Chondrocyte (in vitro differentiated cells): ENCODE measurements at places on chromosomes 7 and 10. TPM values are rescaled to one million over a fixed set of nuclear protein-coding genes. Genes with fewer than 3 reads are reported as not detected.
A peak's percentile ranks its signal among the peaks of the same experiment; 100 is the strongest.

DNA sequence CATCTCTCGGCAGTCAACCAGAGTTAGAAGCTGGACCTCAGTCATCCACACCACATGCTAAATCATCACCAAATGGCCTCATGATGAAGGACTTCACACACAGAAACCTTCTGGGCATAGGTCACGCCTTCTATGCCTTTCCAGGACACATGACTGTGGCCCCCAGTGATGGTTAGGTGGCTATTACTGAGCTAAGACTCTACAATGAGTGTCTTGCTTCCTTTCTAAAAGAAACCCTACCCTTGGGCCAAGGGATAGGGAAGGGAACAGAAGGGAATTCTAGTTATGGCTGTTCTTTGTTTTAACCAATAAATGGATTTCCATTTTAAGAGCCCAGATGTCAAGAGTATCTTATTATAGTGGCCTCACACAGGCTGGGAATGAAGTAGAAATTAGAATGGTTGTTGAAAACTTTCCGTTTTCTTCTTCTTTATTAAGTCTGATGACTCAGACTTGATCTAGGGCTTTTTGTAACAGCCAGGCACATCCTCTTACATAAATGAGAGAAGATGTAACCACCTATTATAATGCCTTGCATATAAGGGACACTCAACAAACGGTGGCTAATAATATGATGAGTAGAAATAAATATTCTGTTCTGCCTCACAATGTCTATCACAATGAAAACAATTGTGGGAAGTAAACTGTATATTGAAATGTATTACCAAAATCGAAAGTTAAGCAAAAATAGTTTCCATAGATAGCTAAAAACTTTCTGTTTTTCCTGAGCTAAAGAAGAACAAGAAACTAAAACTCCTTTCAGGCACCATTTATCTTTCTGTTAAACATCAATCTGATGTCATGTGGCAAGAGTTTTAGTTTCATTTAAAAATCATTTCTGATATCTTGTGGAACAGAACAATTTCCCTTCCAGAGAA is 62.5 kb upstream of the TOMM7 start:
- DNase-seq = no peak

DNA sequence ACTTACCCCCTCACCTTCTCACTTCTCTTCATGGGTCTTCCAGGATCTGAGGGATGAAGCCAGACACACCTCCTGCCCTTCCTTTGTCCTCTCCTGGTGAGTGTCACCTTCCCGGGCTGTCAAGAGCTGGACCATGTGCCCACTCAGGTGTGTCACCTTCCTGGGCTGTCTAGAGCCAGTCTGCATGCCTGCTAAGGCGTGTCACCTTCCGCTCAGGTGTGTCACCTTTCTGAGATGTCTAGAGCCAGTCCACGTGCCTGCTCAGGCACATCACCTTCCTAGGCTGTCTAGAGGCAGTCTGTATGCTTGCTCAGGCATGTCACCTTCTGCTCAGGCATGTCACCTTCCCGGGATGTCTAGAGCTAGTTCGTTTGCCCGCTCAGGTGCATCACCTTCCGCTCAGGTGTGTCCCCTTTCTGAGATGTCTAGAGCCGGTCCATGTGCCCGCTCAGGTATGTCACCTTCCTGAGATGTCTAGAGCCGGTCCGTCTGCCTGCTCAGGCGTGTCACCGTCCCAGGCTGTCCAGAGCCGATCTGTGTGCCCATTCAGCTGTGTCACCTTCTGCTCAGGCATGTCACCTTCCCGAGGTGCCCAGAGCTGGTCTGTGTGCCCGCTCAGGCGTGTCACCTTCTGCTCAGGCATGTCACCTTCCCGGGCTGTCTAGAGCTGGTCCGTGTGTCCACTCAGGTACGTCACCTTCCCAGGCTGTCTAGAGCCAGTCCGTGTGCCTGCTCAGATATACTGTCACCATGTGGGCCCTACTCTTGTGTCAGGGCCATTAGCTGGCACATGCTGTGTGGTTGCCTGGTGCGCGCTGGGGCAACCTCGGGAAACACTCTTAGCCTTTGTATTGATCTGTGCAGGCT is 245.3 kb downstream of the EBF3 start:
- no peak for DNase-seq

DNA sequence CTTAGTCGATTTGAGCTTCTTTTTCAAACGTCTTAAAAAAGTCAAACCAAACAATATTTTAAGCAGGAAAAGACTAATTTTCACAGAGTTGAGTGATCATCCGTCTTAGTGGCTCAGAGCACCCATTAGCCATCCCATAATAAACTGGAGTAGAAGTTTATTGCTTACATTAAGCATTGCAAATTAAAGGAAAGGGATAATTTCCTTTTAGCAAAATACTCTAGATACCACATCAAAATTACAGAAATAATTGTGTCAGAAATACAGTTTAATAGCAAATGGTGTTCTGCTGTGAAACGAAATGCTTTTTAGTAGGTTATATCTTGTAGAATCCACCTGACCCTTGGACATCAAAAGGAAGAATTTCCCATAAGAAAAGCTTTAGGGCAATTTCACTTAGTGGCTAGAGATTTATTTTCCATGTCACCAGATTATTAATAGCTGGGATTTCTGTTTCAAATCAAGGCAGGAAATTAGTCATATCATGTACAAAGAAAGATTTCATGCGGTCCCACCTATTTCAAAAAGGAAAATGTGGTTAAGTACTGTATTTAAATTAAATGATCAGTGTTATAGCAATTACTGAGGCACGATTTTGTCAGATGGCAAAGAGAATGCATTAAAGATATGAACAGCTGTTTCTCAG is 96.2 kb downstream of the NPTX2 start:
- no peak for DNase-seq

GRCh38 chr7:116353647-116354046 is 143.3 kb downstream of the TES start:
- no peak for DNase-seq

GRCh38 chr7:49611951-49612350 is 161.5 kb upstream of the VWC2 start:
- no peak for DNase-seq

DNA sequence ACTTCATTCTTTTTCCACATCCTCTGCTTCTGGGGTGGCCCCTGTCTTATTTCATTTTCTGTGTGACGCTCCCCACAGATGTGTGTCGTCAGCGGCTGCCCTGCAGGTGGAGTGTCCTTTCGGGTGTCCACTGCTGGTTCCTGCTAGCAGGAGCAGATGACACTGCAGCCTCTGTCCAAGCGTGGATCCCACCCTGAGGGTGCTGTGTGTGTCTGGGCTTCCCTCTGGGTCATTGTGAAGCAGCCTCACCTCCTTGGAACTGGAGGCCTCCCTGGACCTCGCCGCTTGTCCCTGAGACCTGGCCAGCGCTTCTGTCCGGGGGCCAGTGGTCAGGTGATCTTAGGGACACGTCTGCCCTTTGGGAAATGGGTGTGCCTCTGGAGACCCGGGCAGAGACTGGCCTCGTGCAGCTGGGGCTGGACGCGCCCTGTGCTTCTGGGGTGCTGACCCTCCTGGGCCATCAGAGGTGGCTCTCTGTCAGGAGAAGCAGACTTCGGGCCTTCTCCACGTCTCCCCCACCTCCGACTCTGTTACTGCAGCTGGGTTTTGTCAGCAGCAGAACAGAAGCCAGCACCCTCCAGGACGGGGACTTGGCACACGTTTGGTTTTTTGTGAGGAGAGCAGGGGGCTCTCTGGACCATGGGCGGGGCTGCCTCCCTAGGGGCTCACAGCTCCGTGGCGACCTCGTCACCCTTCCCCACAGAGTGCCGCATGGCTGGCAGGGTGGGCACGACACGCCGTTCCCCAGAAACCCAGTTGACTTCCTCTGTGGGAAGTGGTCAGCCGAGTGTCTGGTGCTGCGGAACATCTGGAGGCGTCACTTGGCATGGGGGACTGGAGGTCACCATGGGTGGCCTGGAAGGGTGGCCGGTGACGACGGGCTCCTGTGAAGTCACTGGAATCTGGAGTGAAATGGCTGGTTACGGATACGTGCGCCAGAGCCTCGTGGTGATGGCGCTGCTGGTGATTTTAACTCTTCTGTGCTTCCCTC is 48.4 kb downstream of the INPP5A start:
- DNase-seq = peak; percentile 89

GRCh38 chr7:107027208-107027607 is 17.3 kb upstream of the PRKAR2B start:
- DNase-seq = no peak

DNA sequence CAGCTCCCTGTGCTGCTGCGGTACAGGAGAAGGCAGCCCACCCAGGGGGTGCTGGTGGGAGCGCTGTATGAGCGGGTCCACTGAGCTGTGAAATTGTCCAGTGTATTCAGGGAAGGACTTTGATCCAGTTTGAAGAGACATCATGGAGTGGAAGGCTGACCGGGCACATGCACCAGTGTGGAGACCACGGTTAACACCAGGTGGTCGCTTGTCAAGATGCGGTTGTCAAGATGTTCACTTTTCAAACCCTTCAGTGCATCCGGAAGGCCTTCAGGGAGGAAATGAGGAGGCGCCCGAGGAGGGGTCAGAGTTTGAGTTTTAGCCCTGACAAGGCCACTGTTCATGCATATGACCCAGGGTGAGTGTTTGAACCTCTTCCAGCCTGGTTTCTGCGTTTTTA is 6.1 kb downstream of the DOCK1 start:
- DNase-seq = peak; percentile 48

GRCh38 chr10:124362568-124362967 is 56.2 kb downstream of the OAT start:
- DNase-seq = no peak

GRCh38 chr10:102868911-102869257 is 386 bp upstream of the AS3MT start:
- no peak for DNase-seq

GRCh38 chr10:64037071-64037661 is 516.0 kb downstream of the REEP3 start:
- no peak for DNase-seq

DNA sequence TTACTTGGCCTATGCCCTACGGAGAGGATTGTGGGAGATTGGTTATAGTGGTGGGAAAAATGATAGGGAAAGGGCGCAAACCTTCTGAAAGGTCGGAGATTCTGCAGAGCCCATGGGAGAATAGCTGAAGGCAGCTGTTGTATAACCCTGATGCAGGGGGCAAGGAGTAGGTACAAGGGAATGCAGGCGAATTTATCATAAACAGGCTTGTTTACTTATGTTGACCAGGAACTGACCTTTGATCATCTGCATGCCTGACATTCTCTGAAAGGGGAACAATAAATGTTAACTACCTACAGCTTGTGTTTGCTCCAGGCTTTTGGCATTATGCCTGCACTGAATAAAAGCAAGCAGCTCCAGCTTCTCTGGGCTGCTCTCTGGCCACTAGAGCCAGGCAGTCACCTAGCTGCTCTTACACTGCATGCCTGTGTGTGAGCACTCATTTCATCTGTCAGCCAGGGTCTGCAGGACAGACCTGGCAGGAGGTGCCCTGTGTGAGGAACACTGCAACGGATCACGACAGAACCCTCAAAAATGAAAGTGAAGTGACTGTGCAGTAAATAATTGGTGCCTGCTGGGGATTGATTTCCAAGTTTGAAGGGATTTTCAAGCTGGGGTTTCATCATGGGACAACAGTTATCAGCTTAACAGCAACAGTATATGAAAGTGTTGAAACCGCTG is 31.1 kb upstream of the ABCA13 start:
- DNase-seq = no peak

GRCh38 chr10:103203466-103203865 is 10.4 kb upstream of the NT5C2 start:
- no peak for DNase-seq

DNA sequence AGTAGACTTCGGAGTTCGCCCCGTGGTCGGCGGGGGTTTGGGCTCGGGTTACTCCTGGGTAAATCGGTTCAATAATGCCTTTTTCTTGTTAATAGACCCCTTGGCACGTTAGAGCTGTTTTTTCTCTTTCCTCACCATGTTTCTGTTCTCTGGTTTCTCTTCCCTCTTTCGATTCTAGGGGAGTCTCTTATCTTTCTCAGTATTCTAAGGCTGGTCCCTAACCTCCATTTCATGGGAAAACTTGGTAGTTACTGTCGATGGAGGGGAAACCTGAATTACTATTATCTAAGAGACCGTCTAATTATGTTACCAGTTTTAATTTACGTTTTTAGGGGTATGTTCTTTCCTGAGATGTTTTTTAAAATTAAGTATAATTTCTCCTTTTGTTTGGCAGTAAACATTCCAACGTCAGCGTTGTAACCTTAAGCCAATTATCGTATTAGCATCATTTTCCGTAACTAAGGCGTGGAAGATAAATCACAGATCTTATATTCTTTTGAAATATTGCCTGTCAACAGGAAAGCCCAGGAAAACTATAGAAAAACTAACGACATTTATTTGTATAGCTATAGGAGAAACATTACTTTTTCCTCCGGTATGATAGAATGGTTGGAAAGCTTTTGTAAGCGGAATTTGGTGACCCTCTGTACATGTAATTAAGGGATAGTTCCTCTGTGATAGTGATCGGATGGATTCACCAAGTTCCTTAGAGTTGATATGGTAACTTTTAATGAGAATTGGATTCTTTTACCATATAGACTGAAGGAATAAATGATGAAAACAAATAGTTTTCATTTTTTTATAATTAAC is 847 bp downstream of the BTAF1 start:
- no peak for DNase-seq

DNA sequence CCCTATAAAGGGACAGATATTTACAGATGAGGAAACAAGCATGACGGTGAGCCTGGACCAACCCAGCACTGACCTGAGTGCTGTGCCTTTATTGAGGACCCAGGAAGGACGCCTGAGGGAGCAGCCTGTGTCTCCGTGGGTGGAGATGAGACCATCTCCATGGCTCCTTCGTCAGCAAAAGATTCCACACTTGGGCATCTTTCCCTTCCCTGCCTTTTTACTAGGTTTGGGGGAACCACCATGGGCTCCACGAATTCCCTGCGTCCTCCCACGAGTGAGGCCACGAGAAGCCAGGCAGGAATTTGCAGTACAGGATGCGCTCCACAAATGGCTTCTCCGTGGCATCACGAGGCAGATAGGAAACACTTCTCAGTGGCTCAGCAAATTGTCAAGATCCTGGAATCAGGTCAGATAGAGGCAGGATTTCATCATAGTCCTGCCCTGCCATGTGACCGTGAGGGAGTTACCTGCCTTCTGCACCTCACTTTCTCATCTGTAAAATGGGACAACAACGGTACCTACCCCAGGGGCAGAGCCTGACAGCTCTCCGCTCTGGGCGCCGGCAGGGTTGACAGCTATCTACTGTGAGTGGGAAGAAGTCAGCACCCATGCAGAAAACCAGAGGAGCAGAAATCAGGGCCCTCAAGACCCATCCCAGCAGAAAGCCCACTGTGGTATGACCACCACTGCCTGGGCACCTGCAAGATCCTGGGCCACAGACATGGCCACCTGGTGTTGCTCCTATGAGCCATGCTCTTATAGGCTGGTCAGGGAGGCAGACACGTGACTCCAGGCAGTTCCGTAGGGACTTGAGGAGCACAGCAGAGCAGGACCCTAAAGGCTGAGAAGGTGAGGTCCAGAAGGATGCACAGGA is 80.1 kb downstream of the GRID1 start:
- DNase-seq = peak; percentile 43

GRCh38 chr10:70234668-70235447 is 1.6 kb upstream of the PPA1 start:
- DNase-seq = no peak

DNAH11 gene
- total RNA-seq = 0.02 TPM in 1 of 3 replicates, not detected in the others

MYO3A gene
- total RNA-seq = not detected in 3 replicates

TMEM176A gene
- total RNA-seq = not detected in 3 replicates

EPHA1 gene
- not detected in 3 replicates for total RNA-seq

METTL27 gene
- 0.51 to 1.7 TPM (median 0.99 TPM) in 3 replicates for total RNA-seq

LRIT1 gene
- not detected in 3 replicates for total RNA-seq

ZNF394 gene
- 13.9 to 21.2 TPM (median 15.7 TPM) in 3 replicates for total RNA-seq

ENTPD1 gene
- 2.1 to 6.0 TPM (median 5.2 TPM) in 3 replicates for total RNA-seq

PRF1 gene
- not detected in 3 replicates for total RNA-seq

AKR1C2 gene
- total RNA-seq = 0.22 to 0.44 TPM (median 0.26 TPM) in 3 replicates

H2AZ2 gene
- 119 to 139 TPM (median 126 TPM) in 3 replicates for total RNA-seq

OR2A14 gene
- not detected in 3 replicates for total RNA-seq

PPP1R17 gene
- not detected in 3 replicates for total RNA-seq
